A549 (cell line): ENCODE measurements at places on chromosomes 7 and 10.

DNA sequence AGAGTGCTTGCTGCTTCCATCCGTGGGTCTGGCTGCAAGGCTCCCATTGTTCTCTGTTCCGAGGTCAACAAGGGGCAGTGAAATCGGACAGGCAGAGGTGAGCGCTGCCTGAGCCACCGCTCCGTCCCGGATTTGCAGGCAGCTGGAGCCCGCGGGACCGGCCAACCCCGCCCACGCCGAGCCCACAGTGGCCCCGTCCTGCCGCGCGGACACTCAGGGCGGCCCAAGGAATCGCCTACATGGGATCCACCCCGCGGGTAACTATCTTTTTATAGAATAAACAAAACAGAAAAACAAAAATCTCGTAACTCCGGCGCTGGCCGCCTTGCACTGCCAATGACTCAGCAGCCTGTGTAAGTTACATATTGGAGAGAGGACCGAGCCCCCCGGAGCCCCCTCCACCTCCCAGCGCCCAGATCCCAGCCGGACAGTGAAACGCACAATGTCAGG lies 1.9 kb downstream of the BNIP3 start:
- no peak for DNase-seq

DNA sequence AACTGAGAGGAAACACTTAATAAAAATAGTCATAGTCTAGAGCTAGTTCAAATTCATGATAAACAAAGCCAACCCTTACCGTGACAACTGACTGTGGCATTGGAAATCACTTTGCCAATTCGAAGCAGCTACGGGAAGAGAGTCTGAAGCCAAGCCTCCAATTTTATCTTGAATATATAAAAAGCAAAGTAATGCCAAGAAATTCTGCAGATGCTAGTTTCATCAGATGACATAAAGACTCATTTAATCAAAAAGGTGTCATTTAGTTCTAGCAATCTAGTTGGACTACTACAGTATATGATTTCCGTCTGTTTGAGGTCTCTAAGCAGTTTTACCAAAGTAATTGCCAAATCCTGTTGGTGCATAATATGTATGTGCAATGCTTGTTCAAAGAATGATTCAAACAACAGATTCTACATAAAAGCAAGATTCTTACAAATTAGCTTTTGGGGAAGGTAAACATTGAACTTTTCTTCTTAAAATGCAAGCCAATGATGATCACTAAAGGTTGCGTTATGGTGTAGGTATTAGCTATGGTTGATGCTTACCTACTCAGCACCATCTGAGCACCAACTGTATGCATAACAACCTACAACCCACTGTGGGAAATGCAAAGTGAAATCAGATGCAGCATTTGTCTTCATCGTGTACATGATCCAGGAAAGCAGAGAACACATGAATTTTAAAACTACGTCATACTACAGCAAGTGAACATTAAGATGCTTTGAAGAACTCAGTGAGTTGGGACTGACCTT lies 2.8 kb downstream of the FAM171A1 start:
- DNase-seq = no peak

GRCh38 chr10:110612087-110612486 lies 32.0 kb upstream of the RBM20 start:
- no peak for DNase-seq

GRCh38 chr10:21740989-21741388 lies 207.0 kb downstream of the MLLT10 start:
- no peak for DNase-seq

DNA sequence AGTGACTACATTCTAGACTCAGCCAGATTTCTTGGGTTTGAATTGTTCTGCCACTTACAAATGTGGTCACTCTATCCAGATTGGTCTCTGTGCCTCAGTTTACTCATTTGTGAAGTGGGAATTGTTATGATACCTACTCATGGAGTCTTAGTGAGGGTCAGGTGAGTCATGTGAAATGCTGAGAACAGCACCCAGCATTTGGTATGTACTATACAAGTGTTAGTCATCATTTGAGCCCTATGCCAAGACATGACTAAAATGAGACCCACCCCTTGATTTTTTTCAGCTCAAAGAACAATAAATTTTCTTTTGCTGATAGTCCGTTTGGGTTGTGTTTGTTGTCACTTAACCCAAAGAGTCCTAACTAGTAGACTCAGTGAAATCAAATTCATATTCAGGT lies 92.8 kb downstream of the CHN2 start:
- peak; percentile 7 for DNase-seq

DNA sequence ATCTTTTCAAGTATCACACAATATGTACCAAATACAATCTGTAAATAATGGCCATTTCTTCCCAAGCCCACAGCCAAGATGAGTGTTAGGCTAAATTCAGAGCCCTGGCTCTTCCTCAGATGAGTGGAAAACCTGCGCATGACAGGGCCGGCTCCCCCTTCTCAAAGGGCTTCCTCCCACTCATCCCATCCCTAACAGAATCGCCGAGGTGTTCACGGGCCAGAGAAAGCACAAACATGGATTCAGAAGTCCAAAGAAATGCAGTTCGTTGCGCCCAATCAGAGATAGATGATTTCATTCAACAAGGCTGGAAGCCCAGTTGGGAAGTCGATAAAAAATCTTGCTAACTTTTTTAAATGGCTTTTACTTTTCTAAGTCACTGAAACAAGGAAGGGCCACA lies 121.8 kb downstream of the UBE2H start:
- DNase-seq = no peak

DNA sequence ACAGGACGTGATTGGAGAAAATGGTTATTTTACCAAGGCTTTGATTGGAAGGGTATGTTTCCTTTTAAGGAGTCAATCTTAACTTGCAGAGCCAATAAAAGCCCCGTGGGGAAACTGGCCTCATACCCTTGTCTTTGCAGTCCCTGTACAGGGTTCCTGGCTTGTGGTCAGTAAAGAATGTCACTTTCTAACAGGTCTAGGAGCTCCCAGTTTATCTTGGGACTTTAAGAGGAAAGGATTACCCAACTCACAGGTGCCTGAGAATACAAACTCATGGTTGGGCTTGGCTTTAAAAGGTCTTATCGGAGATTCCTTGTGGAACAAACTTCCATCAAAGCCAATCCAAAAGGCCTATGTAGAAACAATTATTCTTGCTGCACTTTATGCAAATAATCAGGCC lies 221.8 kb downstream of the PHF14 start:
- DNase-seq = no peak

GRCh38 chr10:58756130-58756719 lies 243.6 kb downstream of the BICC1 start:
- no peak for DNase-seq

DNA sequence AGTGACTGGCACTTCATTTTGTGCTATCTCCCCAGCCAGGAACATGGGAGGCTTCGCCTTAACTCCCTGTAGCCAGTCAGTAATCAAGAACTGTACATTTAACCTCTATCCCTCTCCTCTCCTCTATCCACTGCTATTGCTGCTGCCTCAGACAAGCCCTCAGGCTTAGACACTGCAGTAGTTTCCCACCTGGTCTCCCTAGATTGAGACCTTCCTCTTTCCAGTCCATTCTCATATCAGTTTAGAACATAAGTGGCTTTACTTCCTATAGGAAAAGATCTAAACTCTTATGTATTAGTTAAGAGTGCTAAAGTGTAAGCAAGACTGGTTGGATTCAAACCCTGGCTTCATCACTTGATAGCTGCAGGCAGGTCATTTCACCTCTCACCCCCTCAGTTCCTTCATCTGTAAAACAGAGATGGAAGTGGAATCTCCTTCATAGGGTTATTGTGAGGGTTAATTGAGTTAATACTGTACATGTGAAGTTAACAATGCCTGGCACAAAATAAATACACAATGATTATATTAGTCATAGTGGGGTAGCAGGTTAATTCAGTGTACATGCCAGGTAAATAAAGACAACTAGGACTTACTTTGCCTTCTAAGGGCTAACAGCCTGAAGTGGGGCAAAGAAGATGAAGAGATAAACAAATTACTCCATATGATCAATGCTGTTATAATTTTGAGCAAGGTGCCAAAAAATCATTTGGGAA lies 76.1 kb downstream of the ZNF277 start:
- DNase-seq = no peak

DNA sequence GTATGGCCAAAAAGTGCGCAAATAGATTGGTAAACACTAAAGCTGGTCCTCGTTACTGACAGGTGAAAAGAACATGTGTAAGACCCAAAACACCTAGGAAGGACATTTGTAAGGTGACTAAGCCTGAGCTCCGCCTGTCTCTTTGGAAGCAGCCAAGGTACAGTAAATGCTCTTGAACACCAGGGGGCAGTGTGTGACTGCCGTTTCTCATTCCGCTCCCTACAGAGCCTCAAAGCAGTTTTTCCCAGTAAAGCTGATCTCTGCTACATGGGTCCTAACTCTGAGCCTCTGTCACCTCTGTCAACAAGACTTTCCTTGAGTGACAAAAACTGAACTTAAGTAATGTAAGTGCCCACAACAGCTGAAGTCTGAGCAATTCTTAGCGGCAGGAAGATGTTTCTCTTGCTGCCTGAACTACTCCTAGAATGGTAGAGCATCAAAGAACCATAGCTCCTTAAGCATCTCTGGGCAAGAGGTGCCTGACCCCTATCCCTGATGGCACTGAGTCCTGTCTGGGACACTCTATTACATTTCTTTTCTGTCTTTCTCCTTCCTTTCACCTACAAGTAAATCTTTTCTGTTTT lies 238.0 kb upstream of the INHBA start:
- DNase-seq = peak; percentile 59

GRCh38 chr7:74284781-74285259 lies 4.4 kb upstream of the CLIP2 start:
- peak; percentile 86 for DNase-seq

DNA sequence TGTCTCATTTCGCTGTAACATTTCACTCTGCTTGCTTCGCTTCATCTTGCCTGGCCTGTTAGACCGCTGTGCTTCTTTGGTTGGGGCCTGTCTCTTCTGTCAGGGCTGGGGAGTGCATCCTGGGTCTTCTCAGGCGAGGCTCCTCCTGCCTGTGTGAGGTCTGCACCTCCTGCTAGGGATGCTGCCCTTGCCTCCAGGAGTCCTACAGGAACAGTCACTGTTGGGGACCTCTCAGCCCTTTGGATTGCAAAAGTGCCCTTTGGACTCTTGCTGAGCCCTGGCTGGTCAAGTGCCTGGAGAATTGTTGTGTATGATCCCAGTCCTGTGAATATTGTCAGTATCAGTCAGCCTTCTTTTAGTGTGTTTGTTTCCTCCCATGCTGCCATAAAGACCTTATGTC lies 84.1 kb downstream of the MDFIC start:
- DNase-seq = no peak
